ENCODE measurements at places on chromosomes 7 and 10.

DNA sequence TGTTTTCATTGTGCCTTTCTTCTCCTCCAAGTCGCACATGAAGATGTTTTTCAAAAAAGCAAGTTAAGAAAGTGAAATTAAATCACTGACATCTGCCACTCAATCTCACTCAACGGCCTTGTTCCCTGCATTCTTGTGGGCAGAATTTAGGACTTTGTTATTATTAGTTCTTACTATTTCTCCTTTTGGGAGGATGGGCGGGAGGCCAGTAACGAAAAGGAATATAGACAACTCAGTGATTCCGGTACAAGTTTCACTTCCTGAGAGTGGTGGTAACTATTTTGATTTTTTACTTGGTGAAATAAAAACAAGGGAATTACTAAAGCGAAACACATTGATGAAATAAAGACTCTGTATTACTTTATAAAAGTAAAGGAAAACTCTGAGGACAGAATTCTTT is 231.9 kb upstream of the HABP2 start:
- DNase-seq = no peak

- DNase-seq = no peak
These were observed 330.7 kb downstream of the ELMO1 start for GRCh38 chr7:37118004-37118403.

DNA sequence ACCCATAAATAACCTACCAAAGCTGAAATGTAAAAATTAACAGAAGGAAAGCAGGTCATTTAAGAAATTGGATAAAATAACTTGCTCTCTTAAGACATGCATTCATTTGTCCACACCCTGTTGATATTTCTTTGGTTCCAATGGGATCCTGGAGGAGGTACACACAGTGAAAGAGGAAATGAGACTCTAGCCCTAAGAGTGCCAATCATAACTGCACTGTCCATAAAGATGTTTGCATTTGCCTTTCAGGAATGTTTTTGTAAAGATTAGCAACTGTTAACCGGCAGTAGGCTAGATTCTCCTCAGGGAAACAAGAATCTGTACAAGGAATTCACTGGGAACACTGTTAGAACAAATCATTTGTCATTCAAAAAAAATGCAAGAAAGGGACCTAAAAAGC is 61.0 kb downstream of the MEOX2 start:
- DNase-seq = no peak

DNA sequence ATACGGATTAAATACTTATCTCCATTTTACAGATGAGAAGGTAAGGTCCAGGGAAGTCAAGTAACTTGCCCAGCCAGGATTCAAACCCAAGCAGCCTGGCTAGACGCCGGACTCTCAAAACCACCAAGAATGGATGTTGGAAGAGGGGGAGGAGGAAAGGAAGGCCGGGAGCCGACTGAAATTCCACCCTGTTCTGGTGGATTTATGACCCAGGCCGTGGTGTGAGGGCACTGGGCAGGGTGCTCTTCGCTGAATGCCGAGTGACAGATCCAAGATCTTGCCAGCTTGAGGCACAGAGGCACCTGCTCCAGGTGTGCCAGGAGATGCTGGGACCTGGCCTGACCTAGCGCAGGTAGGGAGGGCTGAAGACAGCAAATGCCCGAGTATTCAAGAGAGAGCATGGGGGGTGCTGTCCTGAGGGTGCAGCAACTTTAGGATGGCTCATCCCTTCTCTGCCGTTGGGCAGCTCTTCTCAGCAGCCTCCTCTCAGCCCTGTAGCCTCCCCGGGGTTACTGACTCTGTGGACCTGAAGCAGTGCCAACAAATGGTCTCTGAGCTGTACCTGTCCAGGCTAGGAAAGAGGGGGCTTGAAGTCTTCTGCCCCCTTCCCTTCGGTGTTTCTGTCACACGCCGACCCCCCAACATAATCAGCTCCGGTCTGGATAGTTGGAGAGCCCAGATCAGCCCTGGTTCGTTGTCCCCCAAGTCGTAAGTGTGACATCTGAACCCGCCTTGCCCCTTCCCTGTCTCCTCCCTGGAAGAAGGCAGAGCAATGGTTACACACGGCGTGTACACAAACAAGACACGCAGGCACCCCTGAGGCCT is 713 bp downstream of the LOXL4 start:
- peak; percentile 9 for DNase-seq

GRCh38 chr7:155585951-155586350 is 39.6 kb upstream of the CNPY1 start:
- DNase-seq = no peak

- DNase-seq = no peak
These were observed 23.1 kb downstream of the NRBF2 start for GRCh38 chr10:63156236-63156635.

- peak; percentile 31 for DNase-seq
These were observed 7.1 kb downstream of the SHH start for GRCh38 chr7:155804897-155805825.

GRCh38 chr7:21962677-21963076 is 17.0 kb upstream of the CDCA7L start:
- no peak for DNase-seq

DNA sequence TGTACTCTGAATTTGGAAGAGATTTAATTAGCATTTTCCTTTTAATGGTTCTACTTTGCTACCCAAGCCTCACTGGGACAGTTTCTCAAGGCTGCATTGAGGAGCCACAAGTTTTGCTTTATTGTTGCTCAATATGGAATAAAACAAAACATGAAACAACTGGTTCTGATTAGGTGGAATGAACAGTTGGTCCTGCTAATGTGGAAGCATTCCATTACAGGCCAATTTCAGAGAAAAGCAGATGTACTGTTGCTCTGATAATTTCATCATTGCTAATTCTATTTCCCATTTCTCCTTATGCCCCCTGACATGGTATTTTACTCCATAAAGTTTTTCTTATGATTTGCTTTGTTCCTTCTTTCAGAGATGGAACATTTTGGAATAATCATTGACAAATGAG is 66.0 kb upstream of the PAPSS2 start:
- no peak for DNase-seq

- no peak for DNase-seq
These were observed 88.8 kb downstream of the LHPP start for GRCh38 chr10:124550293-124551034.

DNA sequence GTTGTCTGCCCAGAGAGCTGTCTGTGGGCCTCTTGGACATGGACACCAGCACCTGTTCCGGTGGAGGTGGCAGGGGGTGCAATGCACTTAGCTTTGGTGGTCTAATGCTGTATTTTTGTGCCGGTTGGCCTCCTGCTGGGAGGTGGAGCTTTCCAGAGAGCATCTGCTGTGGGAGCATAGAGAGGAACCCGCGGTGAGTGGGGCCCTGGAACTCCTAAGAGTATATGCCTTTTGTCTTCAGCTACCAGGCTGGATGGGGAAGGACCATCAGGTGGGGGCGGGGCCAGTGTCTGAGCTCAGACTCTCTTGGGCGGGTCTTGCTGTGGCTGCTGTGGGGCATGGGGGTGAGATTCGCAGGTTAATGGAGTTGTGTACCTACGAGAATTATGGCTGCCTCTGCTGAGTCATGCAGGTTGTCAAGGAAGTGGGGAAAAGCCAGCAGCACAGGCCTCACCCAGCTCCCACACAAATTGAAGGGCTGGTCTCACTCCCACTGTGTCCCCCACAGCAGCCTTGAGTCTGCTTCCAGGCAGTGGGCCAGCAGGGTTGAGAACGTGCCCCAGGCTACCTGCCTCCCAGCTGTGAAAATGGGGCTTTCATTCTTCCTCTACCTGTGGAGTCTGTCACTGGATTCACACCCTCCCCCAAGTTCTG is 29.0 kb downstream of the JAKMIP3 start:
- DNase-seq = peak; percentile 6

DNA sequence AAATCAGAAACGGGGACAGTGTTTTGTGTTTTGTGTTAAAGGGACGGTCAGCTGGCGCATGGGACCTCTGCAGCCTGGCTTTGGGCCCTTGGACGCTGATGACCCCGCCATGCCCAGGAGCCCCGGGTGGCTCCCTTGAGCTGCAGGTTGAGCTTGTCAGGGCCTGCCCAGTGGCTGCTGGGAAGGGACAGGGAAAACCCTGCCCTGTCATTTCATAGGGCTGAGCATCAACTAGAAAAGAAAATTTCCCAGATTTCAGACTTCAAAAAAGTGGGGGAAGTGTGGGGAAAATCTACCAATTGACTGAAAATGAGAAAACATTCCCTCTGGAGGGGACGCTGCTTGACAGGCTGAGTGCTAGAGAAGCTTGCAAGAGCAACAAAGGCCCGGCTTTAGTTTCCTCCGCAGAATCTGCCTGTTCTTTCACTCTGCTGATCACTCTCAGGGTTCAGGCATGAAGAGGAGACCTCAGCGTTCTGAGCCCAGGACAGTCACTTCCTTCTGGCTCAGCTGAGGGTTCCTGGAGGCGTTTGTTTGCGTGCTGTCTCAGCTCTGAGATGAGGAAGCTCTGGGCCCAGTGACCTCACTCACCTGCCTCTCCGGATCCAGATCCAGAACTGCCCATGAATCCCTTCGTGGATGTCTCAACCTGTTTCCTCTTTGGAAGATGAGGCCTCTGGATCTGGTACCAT is 18.6 kb upstream of the DNAJB6 start:
- DNase-seq = peak; percentile 16

DNA sequence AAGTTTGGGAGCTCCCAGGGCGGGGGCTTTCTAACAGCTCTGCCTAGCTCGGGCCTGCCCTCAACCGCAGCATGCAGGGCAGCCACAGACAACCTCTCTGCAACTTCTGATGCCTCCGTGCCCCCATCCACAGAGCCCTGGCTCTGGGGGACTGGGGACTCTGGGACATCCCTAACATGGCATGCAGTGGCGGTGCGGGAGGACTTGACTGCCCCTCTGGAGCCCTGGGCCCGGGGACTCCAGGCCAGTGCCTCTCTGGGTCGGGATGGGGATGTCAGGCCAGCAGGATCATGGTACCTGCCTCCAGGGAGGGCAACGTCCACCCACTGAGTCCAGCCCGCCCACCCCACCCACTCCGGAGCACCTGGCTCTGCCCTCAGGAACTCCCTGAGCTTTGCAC is 520 bp upstream of the AQP1 start:
- no peak for DNase-seq

GRCh38 chr7:105429746-105430612 is 41.3 kb upstream of the SRPK2 start:
- no peak for DNase-seq

GRCh38 chr7:40680657-40681056 is 545.9 kb downstream of the SUGCT start:
- no peak for DNase-seq

GRCh38 chr7:44085546-44085945 is 3.2 kb upstream of the POLM start:
- no peak for DNase-seq

DNA sequence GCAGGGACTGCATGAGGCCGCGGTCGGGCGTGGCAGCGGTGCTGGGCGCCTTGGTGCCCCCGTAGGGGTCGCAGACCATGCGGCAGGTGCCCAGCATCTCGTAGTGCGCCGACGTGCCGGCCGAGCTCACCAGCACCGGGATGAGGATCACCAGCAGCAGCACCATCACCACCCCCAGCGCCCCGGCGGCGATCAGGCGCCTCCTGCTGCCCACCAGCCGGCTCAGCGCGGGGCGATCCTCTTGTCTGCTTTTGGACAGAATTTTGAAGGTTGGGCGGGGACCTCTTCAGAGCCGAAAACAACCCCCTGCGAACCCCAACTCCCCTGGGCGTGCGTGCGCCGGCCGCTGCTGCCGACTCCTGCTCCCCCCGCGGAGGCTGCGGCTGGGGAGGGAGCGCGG is 779 bp downstream of the C1QL3 start:
- DNase-seq = no peak

DNA sequence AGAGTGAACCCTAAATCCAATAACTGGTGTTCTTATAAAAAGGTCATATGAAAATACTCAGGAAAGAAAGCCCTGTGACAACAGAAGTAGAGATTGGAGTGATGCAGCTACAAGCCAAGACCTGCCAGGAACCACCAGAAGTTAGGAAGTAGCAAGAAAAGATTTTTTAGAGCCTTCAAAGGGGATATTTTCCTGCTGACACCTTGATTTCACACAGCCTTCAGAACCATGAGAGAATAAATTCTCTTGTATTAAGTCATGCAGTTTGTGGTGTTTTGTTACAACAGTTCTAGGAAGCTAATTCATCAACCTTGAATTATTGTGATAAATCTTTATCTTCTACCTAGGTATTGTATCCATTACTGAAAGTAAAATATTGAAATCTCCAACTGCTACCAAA is 81.0 kb downstream of the HYCC1 start:
- peak; percentile 66 for DNase-seq

- DNase-seq = no peak
These were observed 837.8 kb upstream of the LRRN3 start for GRCh38 chr7:110253093-110253492.

- no peak for DNase-seq
These were observed 236.5 kb downstream of the RELN start for GRCh38 chr7:103752995-103753394.

- DNase-seq = no peak
These were observed 196.0 kb upstream of the IMMP2L start for GRCh38 chr7:111758332-111758731.

DNA sequence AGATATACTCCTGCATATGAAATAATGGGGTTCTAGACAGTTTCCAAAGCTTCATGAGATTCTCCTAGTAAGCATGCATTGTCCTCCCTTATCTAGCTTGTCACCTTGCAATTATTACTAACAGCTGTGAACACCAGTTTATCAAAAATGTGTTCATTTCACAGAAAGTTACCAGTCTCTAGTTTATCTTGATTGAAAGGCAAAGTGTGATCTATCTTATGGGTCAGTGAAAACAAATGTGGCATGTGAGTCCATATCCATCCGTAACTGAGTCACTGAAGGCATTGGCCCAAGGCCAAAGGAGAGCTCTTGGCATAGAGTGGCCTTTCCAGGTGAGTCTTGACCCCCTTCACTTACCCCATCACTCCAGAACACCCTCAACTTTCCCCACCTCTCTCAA is 53.2 kb downstream of the GSAP start:
- no peak for DNase-seq

- no peak for DNase-seq
These were observed 153.6 kb downstream of the HDAC9 start for GRCh38 chr7:18648849-18649758.

DNA sequence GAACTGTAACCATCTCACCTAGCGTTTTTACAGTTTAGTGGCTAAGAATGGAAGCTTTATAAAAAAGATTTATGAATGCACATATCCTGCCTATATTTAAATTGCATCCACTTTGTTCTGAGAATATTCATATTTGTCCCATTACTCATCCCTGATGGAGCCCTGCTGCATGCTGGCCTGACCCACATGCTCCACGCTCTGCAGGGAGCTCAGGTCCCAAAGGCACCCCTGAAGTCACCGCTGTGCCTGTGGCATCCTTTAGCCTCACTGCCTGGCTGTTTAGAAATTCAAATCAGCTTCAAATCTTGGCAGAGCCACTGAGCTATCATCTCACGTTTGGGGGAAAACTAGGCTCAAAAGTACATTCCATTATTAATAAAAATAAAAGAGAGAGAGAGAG is 24.4 kb downstream of the C10orf90 start:
- no peak for DNase-seq

GRCh38 chr10:24446739-24447138 is 237.8 kb downstream of the KIAA1217 start:
- DNase-seq = no peak

- DNase-seq = peak; percentile 35
These were observed 10.7 kb upstream of the HOXA13 start for GRCh38 chr7:27210441-27211083.
